AG10803 (cell line): ENCODE measurements at places on chromosomes 4 and X.

DNA sequence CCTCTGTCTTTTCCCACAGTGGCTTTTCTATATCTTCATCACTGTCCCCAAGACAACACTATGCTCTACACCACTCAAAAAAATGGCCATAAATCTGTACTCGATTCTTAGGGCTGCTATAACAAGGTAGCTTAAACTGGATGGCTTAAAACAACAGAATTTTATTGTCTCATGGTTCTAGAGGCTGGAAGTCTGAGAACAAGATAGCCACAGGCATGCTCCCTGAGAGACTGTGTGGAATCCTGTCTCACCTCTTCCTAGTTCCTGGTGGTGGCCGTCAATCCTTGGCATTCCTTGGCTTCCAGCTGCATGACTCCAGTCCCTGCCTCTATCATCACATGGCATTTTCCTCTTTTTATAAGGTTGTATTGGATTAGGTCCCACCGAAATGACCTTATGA, 70.7 kb upstream of the DCLK2 start:
- DNase-seq = peak; percentile 95

DNA sequence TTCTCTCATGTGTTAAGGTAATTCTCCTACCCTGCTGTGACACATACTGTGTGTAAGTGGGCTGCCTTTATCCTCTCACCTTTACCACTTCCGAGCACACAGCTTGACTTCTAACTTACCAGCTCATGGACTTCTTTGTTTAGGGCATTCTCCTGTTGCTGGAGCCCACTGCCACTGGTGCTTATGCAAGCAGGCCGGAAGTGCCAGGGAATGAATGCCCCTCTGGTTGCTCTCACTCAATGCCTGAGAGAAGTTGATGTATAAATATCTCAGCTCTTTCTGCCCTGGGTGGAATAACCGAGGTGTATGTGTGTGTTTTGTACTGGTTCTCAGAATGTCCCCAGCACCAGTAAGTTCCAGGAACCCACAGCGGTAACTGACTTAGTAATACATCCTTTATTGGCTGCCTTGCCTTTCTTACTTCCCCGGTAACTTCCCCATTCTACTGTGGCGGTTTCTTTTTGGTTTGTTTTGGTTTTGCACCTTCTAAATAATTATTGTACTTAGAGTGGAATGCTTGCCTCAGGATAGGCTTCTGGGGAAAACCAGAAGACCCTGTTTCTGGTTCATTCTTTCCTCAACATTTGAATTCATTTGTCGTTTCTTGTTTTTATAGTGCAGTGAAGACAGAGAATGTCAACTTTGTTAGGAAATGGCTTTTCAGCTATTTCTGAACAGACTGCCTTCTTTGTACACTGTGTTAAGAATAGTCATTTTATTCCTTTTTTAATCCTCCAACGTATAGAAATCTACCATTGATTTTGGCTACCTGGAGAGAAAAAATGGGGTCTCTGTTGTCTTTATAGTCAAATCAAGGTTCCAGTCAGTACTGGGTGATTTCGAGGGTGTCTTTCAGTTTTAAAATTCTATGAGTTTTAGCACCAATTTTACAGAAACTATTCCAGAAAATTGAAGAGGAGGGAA, 45.4 kb downstream of the CXorf58 start:
- DNase-seq = no peak

GRCh38 chrX:80667967-80668366, 141.7 kb downstream of the BRWD3 start:
- no peak for DNase-seq

DNA sequence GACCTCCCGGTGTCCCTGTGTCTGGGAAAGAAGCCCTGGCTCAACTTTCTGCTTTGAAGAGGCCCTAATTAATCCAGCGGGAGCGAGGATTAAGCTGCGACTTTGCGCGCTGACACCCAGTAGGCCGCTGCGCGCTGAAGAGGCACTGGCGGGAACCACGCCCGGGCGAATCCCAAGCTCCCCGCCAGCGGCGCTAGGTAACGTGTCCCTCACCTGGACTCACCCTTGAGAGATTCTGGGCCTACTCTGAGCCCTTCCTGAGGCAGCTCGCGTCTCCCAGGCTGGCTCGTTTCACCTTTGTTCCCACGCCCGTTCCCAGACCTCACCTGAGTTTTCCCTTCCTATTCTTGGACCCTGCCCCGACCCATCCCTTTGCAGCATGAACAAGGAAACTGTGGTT, 616 bp upstream of the KLHL34 start:
- DNase-seq = no peak

DNA sequence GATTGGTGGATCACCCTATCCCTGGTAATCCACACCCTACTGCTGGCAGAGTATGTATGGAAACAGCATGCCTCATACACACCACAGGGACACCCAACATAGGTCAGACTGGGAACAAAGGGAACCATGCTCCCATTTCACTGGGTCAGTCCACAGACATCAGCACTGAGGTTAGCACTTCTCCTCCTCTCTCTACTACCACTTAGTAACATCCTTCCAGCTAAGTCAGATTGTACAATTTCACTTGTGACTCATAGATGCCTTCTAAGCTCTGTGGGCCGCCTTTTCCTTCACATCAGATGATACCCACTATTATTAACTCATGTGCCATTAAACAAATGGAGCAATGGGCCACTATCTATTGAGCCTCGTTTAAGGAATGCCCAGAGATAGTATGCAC, 15.5 kb upstream of the ZXDA start:
- no peak for DNase-seq

DNA sequence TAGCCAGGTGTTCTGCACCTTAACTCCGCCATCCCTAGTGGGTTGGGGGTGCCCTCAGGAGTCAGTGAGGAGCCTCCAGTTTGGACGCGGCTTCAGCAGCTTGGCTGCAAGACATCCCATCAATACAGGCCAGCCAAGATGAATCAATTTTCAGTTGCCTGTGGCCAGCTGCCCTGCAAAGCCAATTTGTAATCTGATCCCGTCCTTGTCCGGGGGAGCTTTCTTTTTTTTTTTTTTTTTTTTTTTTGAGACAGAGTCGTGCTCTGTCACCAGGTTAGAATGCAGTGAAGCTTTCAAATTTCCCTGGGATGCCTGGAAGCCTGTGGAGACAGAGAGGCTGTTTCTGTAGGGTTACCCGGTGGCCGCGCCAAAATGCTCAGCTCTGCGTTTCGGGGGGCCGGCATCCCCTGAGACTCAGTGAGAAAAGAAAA, 192.5 kb downstream of the ASMT start:
- peak; percentile 37 for DNase-seq

GRCh38 chrX:71668248-71668595, 876 bp downstream of the LOC101059915 start:
- DNase-seq = no peak

DNA sequence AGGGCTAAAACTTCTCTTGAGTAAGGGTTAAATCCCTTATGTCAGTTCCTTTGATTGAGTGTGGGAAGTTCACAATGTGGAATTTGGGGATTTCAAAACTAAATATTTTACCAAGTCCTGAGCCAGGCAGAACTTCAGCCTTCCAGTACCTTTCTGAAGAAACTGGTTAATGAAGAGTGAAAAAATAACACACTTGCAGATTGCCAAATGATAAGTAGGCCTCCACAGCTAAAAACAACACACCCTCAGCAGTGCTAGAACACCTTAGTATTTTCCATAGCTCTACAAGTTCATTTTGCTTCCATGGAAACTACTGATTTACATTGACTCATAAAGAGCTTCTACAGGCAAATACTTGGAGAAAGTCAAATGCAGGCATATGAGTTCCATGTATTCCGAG, 326.8 kb downstream of the ZNF674 start:
- DNase-seq = no peak

GRCh38 chr4:123974386-123975149, 578.0 kb downstream of the SPRY1 start:
- peak; percentile 57 for DNase-seq

DNA sequence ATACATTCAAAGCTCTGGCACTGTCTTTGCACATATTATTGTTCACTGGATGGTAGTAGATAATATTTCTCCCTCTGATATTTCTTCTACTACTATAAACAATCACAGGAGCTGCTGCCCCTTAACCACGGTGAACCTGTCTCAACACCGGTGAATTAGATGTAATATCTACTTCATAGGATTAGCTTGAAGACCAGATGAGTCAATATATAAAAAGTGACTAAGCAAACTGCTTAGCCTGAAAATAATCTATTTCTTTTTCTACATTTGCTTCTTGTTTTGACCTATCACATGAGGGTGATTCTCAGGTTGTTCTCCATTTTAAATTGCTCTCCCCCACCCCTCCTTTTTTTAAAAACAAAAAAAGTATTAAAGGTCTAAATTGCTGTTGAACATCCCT, 645.5 kb downstream of the ANKRD50 start:
- no peak for DNase-seq

DNA sequence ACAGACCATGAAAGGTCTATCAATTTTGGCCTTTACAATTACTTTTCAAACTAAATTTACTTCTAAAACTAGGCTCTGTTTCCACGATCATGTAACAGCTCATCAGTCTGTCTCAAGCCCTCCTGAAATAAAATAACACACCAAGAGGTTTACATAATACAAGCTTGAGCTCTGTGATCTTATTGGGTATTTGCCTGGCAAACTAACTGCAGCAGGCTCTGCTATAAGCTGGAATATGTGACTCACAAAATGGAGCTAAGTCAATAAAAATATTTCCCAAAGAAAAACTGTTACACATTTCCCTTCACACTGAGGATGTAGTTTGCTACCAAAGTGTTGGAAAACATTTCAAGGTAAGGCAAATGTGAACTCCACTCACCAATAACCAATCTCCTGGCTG, 94.7 kb upstream of the GPM6B start:
- DNase-seq = peak; percentile 3

GRCh38 chrX:16914058-16914457, 32.4 kb upstream of the REPS2 start:
- no peak for DNase-seq

DNA sequence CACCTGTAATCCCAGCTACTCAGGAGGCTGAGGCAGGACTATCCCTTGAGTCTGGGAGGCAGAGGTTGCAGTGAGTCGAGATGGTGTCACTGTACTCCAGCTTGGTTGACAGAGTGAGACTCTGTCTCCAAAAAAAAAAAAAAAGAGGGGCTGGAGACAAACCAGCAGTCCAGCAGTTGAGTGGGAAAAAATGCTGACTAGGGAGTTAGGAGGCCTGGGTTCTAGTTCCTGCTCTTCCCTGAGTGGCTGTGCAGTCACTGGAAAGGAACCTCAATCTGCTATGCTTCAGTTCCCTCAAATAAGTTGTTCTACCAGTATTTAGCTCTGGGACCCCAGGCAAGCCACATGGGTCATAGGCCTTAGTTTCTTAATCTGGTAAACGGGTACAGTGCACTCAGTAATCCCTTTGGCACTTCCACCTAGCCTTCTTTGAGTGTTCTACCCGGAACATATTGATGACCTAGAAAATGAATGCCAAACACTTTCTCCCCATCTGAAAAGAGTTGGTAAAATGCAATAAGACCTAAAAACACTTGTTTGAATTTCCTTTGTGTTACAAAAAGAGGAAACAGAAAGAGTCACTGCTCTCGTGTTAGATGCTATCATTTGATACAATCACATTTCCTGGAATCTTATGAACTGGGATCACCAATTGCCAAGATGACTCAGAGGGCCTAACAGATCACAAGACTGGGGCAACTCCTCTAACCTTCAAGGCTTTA, 99.3 kb upstream of the EGFL6 start:
- peak; percentile 70 for DNase-seq

DNA sequence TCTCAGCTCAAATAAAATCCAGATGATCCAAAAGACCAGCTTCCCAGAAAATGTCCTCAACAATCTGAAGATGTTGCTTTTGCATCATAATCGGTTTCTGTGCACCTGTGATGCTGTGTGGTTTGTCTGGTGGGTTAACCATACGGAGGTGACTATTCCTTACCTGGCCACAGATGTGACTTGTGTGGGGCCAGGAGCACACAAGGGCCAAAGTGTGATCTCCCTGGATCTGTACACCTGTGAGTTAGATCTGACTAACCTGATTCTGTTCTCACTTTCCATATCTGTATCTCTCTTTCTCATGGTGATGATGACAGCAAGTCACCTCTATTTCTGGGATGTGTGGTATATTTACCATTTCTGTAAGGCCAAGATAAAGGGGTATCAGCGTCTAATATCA, 18.7 kb upstream of the TLR8 start:
- no peak for DNase-seq

DNA sequence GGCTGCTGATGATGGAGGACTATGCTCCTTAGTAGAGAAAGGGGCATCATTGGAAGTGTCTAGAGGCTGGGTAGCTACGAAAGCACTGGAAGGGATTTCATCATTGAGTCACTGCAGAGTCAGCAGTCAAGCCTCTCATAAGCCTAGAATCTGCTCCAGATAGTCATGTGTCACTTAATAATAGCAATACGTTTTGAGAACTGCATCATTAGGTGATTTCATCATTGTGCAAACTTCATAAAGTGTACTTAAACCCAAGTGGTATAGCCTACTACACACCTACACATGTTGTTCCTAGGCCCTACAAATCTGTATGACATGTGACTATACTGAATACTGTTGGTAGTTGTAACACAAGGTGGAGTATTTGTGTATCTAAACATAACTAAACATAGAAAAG, 165.6 kb downstream of the PTTG2 start:
- no peak for DNase-seq

DNA sequence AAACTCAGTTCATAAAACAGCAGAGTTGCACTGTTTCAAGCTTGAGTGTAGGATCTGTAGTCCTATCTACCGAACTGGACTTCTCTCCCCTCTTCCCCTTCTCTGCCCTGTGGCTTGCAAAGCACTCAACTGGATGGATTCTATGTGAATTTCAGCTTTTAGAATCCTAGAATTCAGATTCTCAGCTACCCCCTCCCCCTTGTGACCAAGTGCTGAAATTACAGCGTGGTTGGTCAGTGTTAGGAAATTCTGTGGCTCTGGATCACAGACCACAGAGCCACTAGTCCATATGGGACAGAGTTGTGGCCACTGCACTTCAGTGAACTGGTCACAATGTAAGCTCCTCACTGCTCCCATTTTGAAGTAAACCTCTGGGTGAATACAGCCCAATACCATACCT, 64.6 kb upstream of the TRPC5 start:
- DNase-seq = peak; percentile 8

GRCh38 chr4:158776106-158776505, 7.3 kb downstream of the FNIP2 start:
- DNase-seq = no peak

GRCh38 chr4:112510291-112511092, 5.5 kb downstream of the NEUROG2 start:
- DNase-seq = no peak
